ENCODE measurements at places on chromosomes 7 and 10.

DNA sequence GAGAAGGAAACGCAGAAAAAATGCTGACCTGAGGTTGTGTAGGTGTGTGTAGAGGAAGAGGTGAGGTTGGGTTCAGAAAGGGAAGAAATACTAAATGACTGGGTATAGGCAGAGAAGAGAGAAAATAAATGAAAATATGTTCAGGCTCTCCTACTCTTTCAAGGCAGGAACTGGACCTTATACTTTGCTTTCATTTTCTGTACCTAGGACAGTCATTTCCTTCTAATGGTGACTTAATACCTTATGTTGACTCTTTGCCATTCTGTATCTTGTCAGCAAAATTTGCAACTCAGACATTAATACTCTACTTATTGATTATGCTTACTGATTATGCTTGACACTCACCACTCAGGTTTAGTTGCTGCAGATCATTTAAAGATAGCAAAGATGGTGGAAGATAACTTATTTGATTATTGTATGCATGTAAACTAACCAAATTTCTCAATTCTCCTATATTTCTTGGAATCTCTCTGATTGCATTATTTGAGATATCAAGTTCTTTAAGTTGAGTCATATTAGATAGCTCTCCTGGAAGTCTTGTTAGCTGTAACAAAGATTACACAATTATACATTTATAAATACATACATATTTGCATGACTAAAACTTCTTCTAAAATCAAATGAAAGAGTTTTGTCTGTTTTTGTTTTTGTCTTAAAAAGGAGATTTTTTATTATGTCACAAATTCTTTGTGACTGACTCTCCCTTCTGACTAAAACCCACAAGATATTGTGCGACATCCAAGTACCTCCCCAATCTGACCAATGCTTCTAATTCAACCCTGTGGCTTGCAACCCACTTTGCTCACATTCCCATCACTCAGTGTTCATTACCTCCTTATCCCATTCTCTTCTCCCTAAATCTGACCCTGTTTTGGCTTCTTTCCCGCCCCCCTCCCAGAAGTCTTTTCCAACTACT is 20.0 kb downstream of the LRRD1 start:
- DNase-seq: no peak

DNA sequence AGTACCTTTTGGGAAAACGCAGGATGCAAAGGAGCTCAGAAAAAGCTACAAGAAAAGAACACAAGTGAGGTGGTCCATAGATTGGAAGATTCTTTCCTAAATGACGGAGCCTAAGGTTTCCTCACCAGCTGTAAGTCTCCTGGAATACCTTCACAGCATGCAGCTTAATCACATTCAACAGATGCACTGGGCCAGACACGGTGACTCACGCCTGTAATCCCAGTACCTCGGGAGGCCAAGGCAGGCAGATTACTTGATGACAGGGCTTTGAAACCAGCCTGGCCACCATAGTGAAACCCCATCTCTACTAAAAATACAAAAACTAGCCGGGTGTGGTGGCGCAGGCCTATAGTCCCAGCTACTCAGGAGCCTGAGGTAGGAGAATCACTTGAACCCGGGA is 228.7 kb downstream of the FRMD4A start:
- DNase-seq: no peak

GRCh38 chr10:101136708-101137121 is 5.6 kb downstream of the TLX1 start:
- DNase-seq: no peak

- DNase-seq: no peak
Observed at GRCh38 chr7:112646783-112647182, 143.4 kb downstream of the TMEM168 start.

- DNase-seq: peak; percentile 18
Observed at GRCh38 chr10:74677951-74678350, 148.4 kb upstream of the KAT6B start.

GRCh38 chr10:28298951-28299350 is 3.9 kb downstream of the MPP7 start:
- DNase-seq: no peak

DNA sequence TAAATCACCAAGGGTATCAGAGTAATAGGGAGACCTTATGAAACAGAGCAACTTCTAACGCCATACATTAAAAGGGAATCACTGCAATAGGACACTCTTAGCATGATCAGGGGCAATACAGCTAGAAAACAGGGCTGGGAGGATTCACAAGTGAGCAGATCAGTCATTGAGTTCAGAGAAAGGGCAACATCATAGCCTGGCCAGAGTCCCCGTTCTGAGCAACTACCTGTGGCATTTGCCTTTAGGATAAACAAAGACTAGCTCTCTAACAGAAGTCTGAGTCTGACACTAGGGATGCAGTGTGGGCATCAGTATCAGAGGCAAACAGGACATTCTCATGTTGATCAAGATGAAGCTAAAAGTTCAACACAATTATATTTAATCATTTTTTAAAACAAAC is 297.9 kb downstream of the DGKB start:
- no peak for DNase-seq

GRCh38 chr7:45924283-45924682 is 3.2 kb upstream of the IGFBP3 start:
- DNase-seq: no peak

- peak; percentile 54 for DNase-seq
Observed at GRCh38 chr10:26556748-26557640, 118.9 kb downstream of the APBB1IP start.

- DNase-seq: peak; percentile 9
Observed at GRCh38 chr10:70132098-70133029, at the start of gene AIFM2. Gene AIFM2 (minus strand): TSS chr10:70132825. CDS start chr10:70124084, 8,741 bp downstream.

DNA sequence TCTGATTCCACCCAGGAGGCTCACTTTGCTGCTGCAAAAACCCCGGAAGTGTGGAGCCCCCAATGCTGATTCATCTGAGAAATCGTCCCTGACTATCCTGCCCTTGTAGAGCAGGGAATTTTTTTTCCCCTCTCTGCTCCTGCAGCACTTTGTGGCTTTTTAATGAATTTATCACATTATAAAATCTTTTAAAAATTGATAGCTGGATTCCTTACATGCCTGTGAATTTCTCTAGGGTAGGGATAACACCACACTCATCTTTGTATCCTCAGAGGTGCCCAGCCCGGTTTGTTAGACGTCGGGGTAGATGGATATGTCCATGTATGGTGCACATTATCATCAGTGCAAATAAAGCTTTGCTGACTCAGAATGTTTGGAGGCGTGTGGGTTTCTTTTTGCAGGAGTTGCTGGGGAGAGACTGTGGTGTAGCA is 185.7 kb downstream of the STK31 start:
- no peak for DNase-seq

- DNase-seq: no peak
Observed at GRCh38 chr10:48464121-48464870, 140.6 kb downstream of the ARHGAP22 start.

GRCh38 chr10:127947211-127947610 is 40.3 kb downstream of the PTPRE start:
- DNase-seq: no peak

DNA sequence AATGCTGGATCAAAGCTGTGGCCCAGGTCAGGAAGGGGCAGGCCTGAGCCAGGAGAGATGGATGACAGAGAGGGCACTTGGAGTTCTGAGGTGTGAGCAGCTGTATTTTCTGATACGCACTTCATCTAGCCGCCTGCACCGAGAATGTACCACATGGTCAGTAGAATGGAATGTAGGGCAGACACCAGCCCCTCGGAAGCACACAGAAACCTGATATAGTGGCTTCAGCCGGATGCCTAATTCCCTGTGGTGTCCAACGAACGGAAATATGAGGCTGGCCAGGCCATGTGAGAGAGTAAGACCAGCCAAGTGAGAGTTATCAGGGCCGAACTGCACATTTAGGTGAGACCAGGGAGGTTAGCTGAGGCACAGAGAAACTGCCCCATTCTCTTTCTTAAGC is 46.7 kb upstream of the PLCE1 start:
- DNase-seq: no peak

DNA sequence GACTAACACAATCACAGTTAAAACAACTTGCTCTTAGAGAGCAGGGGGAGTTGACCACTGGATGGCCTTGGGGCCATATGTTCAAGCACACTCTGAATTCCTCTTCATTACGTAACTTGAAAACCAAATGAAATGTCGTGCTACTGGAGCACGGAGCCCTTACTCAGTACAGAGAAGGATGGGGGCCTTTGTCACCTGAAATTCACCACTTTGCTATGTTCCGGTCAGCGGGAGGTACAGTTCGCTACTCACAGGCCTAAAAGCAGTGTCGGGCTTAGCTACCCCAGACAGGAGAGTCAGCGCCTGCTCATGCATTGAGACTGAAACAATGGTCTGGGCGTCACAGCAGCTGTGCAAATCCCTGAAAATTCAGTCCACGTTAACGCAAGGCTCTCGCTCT is 39.6 kb downstream of the GLI3 start:
- DNase-seq: no peak

DNA sequence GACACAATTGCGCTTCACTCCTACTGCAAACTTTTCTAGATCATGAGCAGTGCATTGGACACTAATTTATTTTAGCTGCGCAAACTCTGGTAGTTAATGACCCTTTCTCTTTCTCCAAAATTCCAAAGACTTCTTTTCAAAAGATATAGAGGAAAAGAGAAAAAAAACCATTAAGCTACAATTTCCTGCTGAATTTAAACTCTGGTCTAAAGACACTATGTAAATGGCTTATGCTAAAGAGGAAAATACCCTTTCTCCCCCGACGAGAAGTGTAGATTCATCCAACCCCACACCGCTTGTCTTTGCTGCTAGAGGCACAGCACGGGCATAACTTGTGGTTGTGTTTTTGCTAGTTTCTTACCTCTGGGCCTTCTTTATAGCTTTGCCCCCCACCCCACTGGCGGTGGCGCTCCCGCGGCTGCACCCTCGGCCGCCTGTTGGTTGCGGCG is 84.1 kb downstream of the SNX10 start:
- DNase-seq: no peak

- DNase-seq: peak; percentile 76
Observed at GRCh38 chr10:21272643-21273399, 252.7 kb downstream of the SKIDA1 start.

DNA sequence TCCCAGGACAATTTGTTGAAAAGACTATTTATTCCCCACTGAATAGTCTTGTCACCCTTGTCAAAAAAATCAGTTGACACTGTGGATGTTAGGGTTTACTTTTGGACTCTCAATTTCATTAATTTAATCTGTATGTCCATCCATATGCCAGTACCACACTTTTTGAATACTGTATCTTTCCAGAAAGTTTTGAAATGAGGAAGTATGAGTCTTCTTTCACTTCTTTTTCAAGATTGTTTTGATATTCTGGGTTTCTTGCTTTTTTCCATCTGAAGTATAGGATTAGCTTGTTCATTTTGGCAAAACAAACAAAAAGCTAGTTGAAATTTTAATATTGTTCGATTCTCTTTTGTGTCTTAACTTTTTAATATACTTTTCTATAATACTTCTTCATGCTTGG is 21.7 kb downstream of the KLHDC10 start:
- DNase-seq: peak; percentile 51

GRCh38 chr7:85290269-85290668 is 103.4 kb upstream of the SEMA3D start:
- peak; percentile 20 for DNase-seq

DNA sequence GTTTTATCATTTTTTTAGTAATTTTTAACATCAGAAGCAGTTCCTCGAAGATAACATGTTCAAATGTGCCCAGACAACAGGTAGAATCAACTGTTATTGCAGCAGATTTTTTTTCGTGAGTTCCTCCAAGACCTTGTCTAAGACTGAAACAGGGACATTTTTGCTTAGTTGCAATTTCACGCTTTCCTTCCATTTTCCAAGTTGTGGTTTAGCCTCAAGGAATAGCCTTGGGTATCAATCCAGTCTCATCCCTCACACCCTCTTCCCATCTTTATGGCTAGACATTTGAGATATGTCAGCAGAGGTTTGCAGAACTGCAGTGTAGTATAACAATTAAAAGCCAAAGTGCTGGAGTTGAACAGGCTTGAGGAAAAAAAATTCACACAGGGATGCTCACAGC is 152.5 kb downstream of the SORCS1 start:
- DNase-seq: no peak

GRCh38 chr7:96578606-96579005 is 131.0 kb downstream of the SEM1 start:
- DNase-seq: no peak

- no peak for DNase-seq
Observed at GRCh38 chr7:13072014-13072413, 384.6 kb downstream of the ARL4A start.

DNA sequence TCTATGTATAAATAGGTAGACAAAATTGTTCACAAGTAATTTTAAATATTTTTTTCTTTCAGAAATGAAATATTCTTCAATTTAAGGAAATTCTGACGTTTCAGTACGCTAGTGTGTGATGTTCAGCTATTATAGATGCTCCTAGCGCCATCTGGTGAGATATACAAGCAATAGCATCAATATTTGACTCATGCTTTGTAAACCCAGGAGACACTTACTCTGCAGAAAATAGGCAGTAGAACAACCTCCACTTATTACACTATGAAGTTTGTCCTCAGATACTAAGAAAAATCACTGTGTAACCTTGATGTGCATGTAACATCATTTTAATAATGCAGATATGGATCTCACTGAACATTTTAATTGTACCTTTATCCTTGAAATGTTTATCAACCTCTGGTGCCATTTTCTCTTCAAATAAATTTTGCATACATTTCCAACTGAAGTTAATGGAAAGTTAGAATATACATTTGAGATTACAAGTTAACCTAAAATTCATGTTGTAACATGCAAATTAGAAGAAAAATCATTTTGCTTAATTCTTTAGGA is 151.5 kb upstream of the FAM3C start:
- peak; percentile 60 for DNase-seq

- no peak for DNase-seq
Observed at GRCh38 chr7:67588631-67589030, 592.0 kb downstream of the TYW1 start.

- DNase-seq: peak; percentile 81
Observed at GRCh38 chr7:50262916-50263690, 41.4 kb upstream of the IKZF1 start.

- peak; percentile 65 for DNase-seq
Observed at GRCh38 chr7:50274361-50274760, 30.2 kb upstream of the IKZF1 start.

DNA sequence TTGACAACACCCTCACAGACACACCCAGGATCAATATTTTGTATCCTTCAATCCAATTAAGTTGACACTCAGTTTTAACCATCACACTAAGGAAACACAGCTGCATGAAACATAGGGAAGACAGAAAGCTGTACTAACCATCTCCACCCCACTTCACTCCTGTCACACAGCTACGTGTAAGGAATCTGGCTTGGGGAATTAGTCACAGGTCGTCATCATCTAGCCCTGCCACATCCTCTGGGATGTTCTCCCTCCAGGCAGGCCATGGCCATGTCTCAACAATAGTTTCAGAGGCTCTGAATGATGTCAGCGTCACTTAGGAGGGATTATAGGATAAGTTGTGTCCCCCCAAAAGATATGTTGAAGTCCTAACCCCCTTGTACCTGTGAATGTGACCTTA is 10.8 kb upstream of the SEMA3C start:
- no peak for DNase-seq

GRCh38 chr10:58775960-58776567 is 263.4 kb downstream of the BICC1 start:
- no peak for DNase-seq

Measured in MV-4-11 (cell line).